ENCODE measurements at places on chromosomes 11 and 22.
A peak's percentile ranks its signal among the peaks of the same experiment; 100 is the strongest.

DNA sequence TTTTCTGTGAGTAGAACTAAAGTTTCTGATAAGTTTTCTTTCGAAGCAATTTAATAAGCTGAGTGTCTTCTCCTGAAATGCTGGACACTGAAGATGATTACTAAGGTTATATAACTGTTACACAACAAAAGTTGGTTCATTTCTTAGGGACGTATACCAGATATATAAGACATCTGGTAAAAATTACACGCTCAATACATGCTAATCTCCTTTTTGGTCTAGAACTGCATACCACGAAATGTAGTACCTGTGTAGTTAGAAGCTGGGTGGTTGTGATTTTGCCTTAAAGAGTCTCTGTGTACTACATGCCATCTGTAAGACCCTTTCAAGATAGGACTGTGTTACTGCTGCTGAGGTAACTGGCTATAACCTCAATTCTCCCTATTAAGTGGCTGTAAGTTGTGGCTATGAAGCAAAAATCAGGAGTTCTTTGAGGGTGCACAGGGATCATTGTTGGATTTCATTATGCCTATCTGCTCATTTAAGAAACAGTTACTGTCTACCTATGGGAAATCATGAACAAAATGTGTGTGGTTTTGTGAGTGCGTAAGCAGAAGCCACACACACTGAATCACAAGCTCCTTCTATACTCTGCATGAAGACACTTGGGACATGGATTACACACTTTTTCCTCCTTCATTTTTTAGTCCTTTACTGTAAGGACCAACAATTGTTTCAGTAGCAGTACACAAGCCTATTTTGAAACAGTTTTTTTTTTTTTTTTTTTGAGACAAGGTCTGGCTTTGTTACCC lies 195.9 kb downstream of the SWAP70 start:
- no peak for DNase-seq

- DNase-seq, result no peak
Measured at GRCh38 chr22:45564349-45565030, 61.8 kb downstream of the FBLN1 start.

DNA sequence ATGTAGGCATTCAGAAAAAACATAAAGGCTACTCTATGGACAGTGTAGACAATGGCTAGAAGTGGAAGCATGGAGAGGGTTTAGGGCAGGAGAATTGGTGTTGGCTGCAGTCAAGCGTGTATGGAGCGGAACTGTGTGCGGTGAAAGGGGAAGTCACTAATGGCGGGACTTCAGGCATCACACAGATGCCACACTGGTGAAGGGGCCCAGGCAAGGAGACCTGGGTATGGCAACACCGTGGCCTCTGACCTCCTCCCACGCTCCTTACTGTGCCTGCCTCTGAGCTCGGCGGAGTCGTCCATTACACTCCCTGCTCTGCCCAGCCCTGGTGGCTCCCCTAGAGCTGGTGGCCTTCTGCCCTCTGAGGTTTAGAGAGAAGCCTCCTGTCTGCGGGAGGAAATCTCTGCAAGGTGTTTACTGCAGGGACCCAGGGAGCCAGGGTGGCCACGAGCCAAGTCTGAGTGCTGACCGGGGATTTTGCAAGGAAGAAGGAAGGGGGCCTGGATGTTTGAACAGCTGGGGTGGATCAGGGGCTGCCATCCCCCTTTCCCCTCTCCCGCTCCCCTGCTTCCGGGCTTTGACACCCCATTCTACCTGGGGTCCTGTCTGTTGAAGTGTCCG lies 75.1 kb upstream of the TSPAN18 start:
- DNase-seq, result no peak

DNA sequence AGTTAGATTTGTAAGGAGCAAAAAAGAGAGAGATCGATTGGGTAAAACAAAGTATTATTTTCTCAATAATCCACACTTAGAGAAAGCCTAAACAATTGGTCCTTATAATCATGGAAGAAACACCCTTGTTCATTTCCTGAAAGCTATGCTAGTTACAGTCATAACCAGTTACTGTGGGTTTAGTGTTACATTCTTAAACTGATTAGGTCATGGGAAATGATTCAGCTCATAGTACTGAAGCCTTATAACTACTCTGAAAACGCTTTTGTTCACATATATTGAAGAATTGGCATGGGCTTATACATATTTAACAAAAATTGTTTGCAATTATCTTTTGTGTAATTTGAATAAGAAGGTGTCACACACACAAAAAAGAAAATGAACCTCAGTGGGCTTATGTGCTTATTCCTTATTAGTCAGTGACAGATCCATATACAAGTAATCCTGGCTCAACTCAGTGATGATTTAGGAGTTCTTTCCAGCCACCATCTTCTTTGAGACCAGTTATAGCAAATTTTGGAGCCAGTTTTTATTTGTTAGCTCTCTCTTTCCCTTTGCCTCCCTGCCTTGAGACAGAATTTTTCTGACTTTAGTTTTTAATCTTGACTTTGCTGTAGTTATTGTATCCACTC lies 198.5 kb upstream of the CTSC start:
- no peak for DNase-seq

GRCh38 chr22:48589901-48590300 lies 1237.8 kb downstream of the BRD1 start:
- no peak for DNase-seq

DNA sequence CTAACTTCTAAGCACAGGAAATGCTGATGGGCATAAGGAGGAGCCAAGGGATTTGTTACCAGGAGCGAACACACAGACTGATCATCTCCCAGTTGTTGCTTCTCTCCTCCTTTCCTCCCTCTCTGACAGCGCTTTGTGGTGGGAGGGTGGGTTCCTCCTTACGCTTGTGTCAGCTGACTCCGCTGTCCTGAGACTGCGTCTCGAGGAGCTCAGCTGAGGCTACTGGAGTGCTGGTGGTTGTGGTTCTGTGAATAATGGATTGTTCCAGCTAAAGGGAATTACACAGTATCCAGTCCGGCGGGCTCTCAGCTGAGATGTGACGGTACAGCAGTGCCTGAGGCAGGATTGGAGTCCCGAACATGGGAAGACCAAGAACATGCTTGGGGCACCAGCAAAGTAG lies 113.4 kb downstream of the CTNND1 start:
- DNase-seq, result no peak

DNA sequence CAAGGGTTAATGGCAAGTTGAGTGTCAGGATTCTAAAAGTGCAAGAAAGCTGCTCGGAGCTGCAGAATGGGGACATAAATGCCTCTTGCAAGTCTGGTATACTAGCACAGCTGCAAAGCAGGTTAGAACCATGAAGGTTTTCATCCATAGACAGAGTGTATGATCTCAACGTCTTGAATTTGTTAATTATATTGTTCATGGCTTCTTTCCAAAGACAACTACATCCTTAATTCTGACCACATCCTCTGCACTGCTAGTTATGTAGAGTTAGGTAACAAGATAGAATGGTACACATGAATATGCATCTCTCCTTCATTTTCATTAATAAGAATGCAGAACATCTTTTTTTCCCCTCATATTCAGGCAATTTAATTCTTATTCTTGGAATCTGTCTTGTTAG lies 34.2 kb downstream of the EXPH5 start:
- no peak for DNase-seq

DNA sequence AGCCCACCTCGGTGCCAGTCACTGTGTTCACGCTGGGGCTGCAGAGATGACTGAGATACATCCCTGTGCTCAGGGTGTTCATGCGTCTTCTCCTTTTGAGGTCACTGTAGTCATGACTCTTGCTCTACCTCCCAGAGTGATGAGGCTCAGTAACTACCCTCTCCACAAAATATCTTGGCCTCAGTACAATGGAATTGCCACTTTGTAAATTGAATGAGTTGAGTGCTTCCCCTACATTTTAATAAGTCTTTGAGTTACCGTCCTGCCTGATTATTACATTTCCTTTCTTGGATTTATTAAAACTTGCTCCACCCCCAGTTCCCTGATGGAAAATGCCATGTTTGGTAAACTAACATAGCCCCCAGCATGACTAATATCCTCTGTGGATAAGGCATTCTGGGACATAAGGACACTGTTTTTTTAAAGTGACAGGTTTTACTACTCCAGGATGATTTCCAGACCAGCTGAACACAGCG lies 15.9 kb downstream of the PRSS23 start:
- DNase-seq, result no peak

DNA sequence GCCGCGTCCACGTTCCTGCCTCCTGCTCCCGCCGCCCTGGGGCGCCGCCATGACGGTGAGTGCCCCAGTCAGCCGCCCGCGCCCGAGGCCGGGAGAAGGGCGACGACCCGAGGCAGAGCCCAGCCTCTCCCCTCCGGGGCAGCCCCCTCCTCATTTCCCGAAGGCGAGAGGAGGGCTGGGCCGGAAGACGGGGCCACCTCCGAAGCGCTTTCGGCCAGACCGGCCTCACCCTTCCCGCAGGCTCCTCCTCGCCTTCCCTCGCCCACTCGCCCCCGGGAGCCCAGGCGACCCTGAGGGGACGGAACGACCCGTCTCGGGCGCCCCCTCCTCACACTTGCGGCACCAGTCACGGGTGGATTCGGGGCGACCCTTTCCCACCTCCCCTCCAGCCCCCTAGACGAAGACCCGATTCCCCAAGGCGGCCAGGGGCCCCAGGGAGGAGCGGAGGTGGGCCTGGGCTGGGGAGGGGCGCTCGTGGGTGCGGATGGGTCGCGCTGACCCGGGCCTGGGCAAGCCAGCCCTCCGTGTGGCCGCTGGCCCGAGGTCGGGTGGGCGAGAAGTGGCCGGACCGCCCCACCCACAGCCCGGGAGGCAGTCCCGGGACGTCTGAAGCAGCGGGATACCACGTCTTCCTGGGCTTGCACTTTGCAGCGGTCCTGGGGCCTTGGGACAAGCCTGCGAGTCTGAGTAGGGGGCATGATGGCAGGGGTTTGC lies 49.7 kb downstream of the TRIOBP start:
- no peak for DNase-seq

DNA sequence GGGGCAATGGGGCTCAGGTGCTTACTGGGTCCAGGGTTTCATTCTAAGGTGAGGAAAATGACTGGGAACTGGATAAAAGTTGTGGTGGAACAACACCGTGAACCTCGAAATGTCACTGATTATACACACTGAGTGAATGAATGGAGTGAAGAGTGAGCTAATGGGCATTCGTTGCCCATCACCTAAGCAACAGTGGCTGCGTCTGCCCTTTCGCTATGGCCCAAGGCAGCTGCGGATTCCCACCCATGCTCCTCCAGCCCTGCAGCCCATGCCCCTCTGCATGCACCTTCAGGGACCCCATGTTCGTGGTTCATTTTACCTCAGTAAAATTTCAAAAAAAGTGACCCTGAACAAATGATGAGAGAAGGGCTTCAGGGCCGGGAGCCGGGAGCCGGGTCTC lies 196.3 kb downstream of the CTTN start:
- DNase-seq, result no peak

DNA sequence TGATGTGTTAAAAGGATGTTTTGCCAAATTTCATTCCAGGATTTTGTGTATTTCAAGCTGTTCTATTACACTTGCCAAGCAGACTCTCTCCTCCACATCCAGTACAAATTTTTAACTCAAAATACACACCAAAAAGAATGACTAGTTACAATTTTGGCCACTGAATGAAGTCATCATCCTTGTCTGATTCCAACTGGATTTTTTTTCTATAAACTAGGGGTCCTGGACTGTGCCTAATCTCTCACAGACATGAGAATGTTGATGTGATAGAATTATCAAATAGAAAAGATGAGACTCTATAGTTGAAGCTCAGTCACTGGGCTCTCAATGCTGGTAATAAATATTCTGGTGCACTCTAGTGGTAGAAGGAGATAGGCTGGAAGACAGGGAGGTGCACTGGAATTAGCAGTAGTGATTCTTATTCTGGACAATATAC lies 85.8 kb downstream of the FANCF start:
- no peak for DNase-seq

DNA sequence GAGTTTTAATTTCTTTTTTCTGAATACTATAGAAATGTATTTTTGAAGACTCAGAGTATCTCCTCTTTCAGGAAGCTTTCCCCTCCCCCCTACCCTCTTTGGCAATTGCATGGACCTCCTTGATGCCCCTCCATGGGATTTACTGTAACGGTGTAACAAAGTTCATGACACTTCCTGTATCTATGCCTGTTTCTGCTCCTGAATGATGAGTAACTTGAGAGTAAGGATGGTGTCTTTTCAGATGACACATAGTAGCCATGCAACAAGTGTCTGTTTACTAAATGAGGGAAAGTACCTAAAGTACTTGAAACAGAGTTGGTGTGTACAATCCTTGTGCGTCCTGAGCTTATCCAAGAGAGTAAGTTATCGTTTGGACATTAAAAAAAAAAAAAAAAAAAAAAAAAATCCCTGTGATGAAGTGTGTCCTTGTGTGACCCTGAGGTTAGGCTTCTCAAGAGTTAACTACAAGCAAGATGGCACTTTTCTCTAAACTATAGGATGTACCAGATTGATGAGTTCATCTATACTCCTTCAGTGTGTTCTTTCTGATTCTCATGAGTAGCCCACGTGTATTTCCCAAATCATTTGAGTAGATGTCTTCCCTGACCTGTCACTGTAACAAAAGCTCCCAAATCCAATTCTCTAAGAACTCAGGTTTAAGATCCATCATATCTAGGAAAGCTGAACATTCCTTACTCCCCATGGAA lies 7.4 kb downstream of the ETS1 start:
- no peak for DNase-seq

DNA sequence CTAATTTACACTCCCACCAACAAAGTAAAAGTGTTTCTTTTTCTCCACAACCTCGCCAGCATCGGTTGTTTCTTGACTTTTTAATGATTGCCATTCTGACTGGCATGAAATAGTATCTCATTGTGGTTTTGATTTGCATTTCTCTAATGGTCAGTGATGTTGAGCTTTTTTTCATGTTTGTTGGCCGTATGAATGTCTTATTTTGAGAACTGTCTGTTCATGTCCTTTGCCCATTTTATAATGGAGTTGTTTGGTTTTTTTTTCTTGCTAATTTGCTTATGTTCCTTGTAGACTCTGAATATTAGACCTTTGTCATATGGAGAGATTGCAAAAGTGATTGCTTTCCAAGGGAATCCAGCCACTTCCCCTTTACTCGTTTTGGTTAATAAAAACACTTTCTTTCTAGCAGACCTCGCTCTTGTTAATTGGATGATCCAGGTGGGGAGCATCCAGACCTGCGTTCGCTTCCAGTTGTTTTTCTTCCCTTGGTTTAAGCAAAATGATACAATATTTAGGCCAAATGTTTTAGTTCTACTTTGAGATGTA lies 17.1 kb upstream of the APOL4 start:
- no peak for DNase-seq

- DNase-seq, result no peak
Measured at GRCh38 chr22:33806191-33806590, 114.1 kb downstream of the LARGE1 start.

GRCh38 chr11:16859651-16860050 lies 121.2 kb downstream of the C11orf58 start:
- no peak for DNase-seq

- no peak for DNase-seq
Measured at GRCh38 chr22:24566899-24567511, 11.2 kb downstream of the SNRPD3 start.

- peak; percentile 46 for DNase-seq
Measured at GRCh38 chr11:76380159-76380976, 564 bp downstream of the THAP12 start.

- DNase-seq, result no peak
Measured at GRCh38 chr11:67628710-67629385, 889 bp downstream of the NUDT8 start.

- DNase-seq, result no peak
Measured at GRCh38 chr11:65637032-65637557, 806 bp upstream of the SIPA1 start.

- no peak for DNase-seq
Measured at GRCh38 chr11:99320769-99321290, 300.1 kb downstream of the CNTN5 start.

GRCh38 chr11:47688991-47689390 lies 26.2 kb downstream of the AGBL2 start:
- no peak for DNase-seq

- DNase-seq, result no peak
Measured at GRCh38 chr11:129951201-129951865, 51.3 kb downstream of the PRDM10 start.

- no peak for DNase-seq
Measured at GRCh38 chr11:77617892-77618291, 19.7 kb downstream of the CLNS1A start.
